ENCODE measurements at places on chromosomes 6 and 20.
A peak's percentile ranks its signal among the peaks of the same experiment; 100 is the strongest.

DNA sequence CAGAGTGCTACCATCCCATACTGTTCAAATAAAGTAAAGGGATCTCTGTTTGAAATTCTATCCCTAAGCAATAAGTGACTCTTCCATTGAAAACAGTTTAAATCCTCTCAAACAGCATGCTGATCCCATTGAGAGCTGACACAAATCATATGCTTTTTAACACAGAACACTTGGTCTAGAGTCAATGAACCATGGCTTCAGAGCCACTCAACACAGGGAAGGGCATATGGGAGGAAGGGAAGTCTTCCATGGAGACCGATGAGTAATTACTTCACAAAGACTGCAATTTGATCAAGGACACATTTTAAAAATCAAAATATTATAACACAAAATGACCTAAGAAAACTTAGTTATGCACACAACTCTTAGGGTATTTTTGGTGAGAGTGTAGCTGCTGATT, 1073.0 kb upstream of the MAP3K7 start:
- DNase-seq: no peak

DNA sequence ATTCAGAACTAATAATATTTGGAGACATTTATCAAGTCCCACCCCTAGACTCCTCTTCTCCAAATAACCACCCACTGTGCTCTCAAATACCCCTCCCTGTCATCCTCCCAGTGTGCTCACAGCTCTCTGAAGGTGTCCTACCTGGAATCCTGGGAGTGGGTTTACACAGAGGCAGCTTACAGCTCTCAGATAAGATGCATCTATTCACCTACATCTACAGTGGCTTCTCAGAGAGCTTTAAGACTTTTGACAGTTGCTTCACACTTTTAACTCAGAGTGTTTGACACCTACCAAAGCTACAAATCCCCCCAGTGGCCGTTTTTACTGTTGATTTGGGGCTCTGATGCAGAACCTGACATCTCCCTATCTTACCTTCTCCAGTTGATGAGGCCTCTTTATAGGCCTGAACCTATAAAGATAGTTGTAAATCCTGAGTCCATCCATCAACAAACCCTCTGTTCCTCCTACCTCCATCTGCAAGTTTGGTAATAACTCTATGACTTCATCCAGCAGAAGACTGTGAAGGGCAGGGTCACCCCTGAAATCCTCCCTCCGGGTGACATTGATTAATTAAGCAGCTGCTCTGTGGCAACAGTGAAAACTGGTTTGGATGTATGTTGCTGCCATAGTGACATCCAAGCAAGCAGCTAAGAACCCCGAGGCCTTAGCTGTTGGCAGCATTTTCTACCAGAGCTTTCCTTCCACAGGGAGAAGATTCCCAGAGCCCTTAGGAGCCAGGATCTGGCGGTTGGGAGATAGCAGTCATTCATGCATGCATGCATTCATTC, 226.1 kb upstream of the RREB1 start:
- DNase-seq: no peak

DNA sequence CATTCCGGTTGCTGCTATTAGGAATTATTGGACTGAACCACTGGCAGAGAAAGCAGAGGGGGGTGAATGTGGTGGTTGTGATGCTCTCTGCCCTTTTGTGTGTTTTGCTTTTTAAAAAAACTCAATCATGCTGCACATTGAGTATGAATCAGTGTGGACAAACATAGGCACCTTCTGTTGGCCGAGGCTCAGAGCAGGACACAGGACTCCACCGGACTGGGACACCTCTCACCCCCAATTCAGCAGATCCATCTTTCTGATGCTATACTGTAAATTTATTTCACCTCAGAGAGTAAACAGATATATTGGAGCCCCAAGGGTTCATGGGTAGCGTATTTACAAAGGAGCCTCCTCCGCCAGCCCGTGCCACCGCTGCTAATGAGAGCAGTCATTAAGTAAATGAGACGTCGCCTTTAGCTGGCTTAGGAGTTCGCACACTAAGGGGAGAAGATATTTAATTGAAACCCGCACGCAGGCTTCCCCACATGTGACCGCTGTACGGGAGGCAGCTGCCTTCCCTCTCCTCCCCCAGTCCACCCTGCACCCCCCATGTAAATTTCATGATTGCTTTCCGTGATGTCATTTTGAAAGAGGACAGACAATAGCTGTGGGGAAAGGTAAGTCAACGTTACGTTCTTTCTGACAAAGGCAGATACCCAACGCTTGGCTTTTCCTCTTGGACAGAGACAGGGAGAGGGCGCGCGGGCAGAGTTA, at the start of gene MYT1:
MYT1 (plus strand) TSS at position 330 of the 714 bp plus-strand sequence. CDS start 34,410 bp downstream, outside the sequence.
- DNase-seq: no peak

- peak; percentile 92 for DNase-seq
Measured at GRCh38 chr20:41249411-41250281, 67.9 kb downstream of the ZHX3 start.

- no peak for DNase-seq
Measured at GRCh38 chr6:28892525-28892924, 31.3 kb downstream of the TRIM27 start.

- DNase-seq: peak; percentile 32
Measured at GRCh38 chr6:92124200-92124651, 1295.1 kb downstream of the EPHA7 start.

GRCh38 chr6:114936080-114936479, 593.3 kb upstream of the HS3ST5 start:
- no peak for DNase-seq

GRCh38 chr6:164216839-164217238, 802.3 kb downstream of the QKI start:
- no peak for DNase-seq

GRCh38 chr6:62976566-62976965, 234.7 kb upstream of the FKBP1C start:
- no peak for DNase-seq

- no peak for DNase-seq
Measured at GRCh38 chr6:120627612-120628011, 706.7 kb downstream of the TBC1D32 start.

GRCh38 chr6:41503827-41504465, 42.2 kb upstream of the FOXP4 start:
- DNase-seq: peak; percentile 86

GRCh38 chr20:38032585-38033329, 499 bp downstream of the TTI1 start:
- DNase-seq: no peak
